ENCODE measurements at places on chromosomes 5 and 9.

DNA sequence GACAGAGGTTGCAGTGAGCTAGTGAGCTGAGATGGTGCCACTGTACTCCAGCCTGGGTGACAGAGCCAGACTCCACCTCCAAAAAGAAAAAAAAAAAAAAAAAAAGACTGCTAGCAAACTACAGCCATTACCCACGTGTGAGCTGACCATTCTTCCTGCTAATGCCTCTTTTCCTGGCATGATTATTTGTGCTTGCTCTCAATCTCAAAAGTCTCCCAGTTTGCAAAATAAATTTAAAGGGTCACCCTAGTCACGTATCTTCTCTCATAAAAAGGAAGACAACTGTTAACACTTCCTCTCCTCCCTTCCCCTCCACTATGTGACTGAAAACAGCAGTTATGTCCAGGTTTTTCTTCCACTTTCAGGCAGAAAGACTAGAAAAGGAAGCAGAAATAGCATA lies 37.2 kb downstream of the TRIM36 start:
- no peak for DNase-seq

DNA sequence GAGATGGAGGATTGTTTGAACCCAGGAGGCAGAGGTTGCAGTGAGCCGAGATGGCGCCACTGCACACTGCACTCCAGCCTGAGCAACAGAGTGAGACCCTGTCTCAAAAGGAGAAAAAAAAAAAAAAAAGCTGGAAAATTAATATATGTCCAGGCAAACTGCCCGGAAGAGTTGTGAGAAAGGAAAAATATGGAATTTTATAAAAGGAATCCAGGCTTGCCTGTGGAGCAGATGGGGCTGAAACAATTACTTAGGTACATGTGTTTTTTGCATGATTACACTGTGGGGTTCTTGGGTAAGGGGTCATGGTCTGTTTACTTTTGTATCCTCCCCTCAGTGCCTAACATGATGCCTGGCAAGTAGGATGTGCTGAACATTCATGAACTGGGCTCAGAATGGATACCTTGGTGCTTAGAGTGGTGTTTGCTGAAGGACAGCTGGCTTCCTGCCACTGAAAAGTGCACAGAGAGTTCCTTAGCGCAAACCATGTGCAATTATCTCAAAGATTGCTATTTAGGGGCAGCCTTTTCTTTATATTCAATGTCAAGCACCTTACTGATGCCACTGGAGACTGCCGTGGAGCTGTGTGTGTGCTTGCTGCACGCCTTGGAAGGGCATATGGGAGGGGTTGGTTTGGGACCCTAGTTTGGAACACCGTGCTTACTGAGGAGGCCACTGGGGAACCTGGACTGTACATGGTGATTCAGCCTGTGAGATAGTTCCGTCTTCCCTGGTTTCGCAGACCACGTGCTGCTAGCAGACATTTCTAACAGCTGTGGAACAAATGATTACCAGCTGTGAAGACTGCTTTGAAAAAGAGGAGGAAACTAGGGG lies 78.4 kb downstream of the MAP1B start:
- no peak for DNase-seq

- DNase-seq = no peak
Observed at GRCh38 chr5:128613128-128613527, 75.1 kb upstream of the FBN2 start.

GRCh38 chr5:1103093-1103492 lies 8.8 kb downstream of the SLC12A7 start:
- no peak for DNase-seq

DNA sequence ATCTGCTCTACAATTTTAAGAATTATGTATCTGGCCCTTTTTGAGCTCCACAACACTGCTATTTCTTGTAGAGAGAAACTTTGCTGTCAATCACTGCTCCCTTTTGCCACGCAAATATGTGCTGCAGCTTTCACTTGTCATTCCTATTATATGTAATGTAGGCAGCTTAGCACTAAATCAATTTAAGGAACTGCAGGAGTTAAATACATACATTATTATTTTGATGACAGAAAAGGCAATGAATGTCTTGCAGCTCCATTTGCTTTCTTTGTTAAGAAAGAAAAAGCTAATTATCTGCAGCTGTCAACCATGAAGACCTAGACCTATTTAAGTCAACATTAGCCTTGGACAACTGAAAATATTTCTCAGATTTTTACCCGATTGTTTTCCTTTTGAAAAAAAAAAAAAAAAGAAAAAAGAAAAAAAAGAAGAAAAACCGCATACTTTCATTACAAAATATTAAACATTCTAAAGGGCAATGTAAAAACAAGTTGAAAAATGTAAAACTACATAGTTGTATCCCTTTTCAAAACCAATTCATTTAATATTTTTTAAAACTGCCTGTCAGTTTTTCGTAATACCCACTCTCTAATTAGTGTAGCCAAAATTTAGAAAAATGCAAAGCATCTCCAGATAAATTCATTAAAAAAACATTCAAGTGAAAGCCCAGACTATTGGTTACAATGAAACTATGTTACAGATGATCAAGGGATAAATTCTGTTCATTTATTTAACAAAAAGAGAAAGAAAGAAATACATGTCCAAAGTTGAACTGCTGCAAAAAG lies 57.2 kb downstream of the RFX3 start:
- DNase-seq = no peak

DNA sequence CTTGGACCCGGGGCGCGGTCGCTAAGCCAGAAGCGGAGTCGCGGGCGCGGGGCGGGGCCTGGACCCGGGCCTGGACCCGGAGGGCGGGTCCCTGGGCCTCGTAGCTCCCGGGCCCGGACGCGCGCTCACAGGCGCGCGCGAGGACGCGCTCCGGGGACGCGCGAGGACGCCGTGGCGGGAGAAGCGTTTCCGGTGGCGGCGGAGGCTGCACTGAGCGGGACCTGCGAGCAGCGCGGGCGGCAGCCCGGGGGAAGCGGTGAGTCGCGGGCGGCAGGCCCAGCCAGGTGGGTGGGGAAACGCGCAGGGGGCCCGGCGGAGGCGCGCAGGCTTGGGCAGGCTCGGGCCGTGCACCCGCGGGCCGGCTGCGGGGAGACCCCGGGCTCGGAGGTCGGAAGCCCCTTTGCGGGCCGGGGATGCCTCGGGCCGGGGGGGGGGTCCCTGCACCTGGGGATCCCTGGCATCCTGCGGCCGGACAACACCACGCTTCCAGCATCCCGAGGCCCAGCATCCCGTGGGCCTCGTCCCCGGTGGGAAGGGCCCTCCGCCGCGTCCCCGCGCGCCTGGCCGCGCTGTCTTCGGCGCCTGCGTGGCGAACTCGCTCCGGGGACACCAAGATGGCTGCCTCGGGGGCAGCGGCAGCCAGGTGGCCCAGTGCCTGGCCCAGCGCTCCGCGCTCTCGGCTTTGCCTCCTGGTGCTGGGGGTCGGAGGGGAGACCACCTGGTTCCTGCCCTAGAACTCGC lies at the start of gene SFXN1:
Gene SFXN1 (plus strand): TSS at position 177 of the 741 bp plus-strand sequence. CDS start 13,544 bp downstream, outside the sequence.
- DNase-seq = peak; percentile 60

GRCh38 chr5:149210968-149211490 lies 60.6 kb upstream of the AFAP1L1 start:
- no peak for DNase-seq

DNA sequence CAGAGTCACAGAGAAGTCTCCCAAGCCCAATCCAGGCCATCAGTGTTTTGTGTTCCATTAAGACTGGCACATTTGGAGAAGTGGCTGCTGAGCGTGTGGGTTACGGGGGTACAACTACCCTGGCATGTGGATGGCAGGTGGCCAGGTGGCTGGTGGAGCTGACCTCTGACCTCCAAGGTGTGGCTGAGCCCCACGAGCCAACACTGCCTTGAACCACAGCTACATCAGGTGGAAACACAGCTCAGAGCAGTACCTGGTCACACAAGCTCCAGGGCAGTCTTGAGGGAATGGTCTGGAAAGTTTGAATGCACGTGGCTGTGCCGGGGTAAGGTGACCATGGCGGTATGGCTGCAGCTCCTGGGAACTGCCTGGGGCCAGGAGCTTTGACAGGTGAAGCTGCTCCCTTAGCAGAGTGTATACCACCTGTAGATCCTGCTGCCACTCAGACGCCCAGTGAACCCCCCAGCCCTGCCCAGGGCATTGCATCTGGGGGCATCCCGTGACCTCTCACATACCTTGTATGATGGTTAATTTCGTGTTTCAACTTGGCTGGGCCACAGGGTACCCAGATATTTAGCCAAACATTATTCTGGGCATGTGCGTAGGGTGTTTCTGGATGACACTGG lies 207.9 kb downstream of the GADD45G start:
- no peak for DNase-seq
